Lower leg skin (tissue), 4 donors: ENCODE measurements at places on chromosomes 12 and 14. TPM values are rescaled to one million over a fixed set of nuclear protein-coding genes. Genes with fewer than 3 reads are reported as not detected.

- no peak for DNase-seq
Measured at GRCh38 chr12:123465084-123465483, 7.1 kb downstream of the SNRNP35 start.

DNA sequence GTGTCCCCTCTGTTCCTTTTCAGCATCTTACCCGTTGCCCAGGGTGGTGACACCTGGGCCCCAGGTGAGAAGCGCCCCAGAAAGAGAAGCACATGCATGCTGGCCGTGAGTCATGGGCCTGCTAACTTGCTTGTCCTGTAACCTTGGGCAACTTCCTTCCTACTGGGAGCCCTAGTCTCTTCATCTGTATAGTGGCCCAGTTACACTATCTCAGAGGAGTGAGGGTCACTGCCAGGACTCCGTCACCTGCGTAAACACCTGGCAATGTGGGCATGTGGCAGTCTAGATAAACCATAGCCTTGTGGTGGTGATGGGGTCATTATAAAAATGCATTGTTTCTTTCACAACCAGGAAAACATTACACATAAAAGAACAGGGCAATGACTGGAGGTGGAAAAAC lies 125.2 kb downstream of the SLC25A47 start:
- no peak for DNase-seq

GRCh38 chr12:24901576-24902461 lies 47.1 kb downstream of the BCAT1 start:
- DNase-seq: peak; percentile 78

DNA sequence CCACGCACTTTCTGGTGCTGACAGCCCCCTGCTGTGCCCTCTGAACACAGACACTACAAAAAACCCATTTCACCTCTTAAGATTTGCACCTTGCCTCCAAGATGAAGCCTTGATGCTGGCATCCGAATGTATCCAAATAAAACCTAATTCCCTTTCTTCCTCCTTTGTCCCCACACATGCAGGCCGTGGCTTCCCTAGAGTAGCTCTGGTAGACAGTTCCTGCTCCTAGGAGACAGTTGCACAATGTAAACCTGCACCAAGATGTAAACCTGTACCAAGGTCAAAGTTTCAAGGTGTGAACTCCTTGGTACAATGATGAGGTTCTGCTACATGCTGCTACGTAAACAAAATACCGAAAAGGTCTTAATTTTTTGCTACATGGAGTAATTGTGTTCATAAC lies 625 bp upstream of the ABHD12B start:
- DNase-seq: no peak

DNA sequence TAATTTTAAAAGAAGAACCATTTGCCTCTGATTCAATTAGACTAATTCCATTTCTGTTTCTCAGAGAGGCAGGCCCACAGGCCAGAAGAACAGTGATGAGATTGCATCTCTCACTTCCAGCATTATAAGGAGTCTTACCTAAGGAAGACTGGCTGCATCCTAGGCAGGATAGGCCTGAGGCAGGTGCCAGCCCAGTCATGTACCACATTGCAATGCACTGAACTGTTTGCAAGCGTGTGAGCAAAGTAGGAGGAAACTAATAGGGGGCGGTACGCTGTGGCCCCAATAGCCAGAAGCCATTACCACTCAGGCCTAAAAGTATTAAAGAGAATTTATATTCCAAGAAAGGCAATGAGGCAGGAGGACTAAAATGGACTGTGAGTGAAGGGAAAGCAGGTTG lies 12.1 kb upstream of the CNIH1 start:
- DNase-seq: no peak

- no peak for DNase-seq
Measured at GRCh38 chr12:79644274-79645234, 46.2 kb downstream of the PAWR start.

- DNase-seq: no peak
Measured at GRCh38 chr14:93333631-93334103, 831 bp upstream of the BTBD7 start.

- DNase-seq: no peak
Measured at GRCh38 chr12:6215120-6215807, 15.1 kb downstream of the CD9 start.

DNA sequence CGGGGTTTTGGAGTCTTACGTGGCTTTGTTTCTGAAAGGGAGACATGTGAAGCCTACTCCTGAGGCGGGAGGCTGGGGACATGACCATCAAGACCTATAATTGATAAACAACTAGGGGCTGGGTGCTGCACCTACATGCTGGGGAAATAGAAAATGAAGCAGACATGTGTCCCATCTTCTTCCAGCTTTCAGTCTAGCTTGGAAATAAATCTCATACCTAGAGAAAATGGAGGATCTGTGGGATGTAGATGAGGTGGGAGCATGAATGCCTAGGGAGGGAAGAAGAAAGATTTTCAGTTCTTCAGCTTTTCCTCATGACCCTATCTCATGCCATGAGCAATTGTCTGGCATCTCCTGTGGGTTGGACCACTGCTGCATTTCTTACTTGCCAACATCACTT lies 22.1 kb downstream of the EMP1 start:
- no peak for DNase-seq

DNA sequence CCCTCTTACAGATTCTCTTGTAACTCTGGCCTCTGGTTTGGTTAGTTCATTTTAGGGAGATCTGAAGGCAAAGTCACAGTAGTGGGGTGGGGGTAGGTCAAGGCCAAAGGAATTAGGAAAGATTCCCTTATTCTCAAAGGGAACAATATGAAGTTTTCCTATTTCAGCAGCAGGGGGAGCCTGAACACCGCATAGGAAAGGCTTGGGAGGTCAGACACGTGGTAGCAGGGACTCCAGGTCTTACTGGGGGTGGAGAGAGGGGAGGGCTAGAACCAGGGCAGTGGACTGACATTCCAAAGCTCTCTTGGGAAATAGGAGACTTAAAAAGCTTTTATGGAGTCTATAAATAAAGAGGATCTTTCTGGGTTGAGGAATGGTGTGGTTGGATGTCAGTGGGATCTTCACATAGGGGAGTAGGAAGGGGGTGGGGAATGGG lies 1.3 kb downstream of the ZC3H10 start:
- DNase-seq: no peak

- DNase-seq: no peak
Measured at GRCh38 chr14:89196545-89196944, 220.5 kb downstream of the FOXN3 start.

The LYSET gene
- 5.4 TPM for total RNA-seq
